ENCODE measurements at places on chromosomes 5 and 9. TPM values are rescaled to one million over a fixed set of nuclear protein-coding genes. Genes with fewer than 3 reads are reported as not detected.

TLE4 gene
- 15.5 TPM for total RNA-seq

SV2C gene
- 0.02 TPM for total RNA-seq

NTRK2 gene
- 1.8 TPM for total RNA-seq

POLR3G gene
- 18.4 TPM for total RNA-seq

DNA sequence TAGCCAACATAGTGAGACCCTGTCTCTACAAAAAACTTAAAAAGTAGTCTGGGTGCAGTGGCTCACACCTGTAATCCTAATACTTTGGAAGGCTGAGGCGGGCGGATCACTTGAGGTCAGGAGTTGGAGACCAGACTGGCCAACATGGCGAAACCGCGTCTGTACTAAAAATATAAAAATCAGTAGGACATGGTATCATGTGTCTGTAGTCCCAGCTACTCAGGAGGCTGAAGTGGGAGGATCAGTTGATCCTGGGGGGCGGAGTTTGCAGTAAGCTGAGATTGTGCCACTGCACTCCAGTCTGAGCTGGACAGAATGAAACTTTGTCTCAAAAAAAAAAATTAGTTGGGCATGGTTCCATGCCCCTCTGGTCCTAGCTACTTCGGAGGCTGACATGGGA lies 57.9 kb upstream of the MIER3 start:
- no peak for DNase-seq

GRCh38 chr5:43680286-43680685 lies 77.3 kb downstream of the NNT start:
- DNase-seq, result no peak

DNA sequence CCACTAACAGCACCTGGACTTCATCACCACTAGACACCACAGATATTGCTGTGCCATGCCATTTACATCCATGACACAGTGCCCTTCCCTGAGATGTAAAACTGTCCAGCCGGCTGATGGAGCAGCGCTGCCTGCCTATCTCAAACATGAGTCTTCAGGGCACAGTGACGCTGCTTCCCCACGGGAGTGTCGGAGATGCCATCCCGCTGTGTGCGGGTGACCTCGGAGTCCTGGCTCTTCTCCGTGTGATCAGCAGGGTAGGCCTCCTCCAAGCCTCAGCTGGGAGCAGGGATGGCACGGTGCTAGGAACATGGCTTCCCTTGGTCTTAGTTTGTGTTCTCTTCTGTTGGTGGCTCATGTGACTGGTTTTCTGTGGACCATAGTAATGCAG lies 130.3 kb upstream of the FAM120A start:
- no peak for DNase-seq

DNA sequence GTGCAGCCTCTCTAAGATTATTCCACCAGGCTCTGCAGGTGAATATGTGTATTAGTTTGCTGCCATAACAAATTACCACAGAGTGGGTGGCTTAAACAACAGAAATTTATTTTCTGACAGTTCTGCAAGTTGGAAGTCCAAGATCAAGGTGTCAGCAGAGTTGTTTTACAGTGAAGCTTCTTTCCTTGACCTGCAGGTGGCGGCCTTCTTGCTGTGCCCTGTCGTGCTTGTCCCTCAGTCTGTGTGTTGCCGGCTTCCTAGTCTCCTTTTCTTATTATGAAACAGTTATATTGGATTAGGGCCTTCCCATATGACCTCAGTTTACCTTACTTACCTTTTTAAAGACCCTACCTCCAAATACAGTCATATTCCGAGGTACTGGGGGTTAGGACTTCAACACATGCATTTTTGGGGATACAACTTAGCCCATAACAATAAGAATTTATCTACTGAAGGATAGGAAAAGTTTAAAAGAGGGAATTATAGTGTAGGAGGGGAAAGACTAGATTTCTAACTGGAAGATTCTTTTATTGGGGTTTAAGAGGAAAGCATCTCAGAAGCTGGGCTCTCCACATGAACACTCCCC lies 97.4 kb downstream of the OSTF1 start:
- DNase-seq, result peak; percentile 79

- DNase-seq, result no peak
Observed at GRCh38 chr5:146233441-146233840, 30.0 kb downstream of the RBM27 start.

GRCh38 chr5:67221487-67222242 lies 25.1 kb upstream of the CD180 start:
- DNase-seq, result peak; percentile 64

DNA sequence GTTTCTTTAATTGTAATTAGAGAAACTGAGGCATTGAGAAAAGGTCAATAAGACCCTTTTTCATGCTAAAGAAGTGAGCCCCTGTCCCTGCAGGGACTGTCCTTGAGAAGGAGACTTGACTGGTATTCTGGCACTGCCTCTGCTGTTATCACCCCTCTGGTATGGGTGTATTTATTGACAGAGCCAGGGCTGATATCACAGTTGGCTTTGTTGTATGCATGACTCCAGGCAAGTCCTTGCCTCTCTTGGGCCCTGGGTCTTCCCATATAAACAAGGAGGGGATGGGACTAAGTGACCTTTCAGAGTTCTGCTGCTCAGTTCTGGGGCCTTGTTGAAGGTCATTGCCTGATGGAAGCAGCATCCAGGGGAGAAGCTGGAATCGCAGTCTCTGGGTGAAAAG lies 71.8 kb upstream of the PPARGC1B start:
- DNase-seq, result no peak

DNA sequence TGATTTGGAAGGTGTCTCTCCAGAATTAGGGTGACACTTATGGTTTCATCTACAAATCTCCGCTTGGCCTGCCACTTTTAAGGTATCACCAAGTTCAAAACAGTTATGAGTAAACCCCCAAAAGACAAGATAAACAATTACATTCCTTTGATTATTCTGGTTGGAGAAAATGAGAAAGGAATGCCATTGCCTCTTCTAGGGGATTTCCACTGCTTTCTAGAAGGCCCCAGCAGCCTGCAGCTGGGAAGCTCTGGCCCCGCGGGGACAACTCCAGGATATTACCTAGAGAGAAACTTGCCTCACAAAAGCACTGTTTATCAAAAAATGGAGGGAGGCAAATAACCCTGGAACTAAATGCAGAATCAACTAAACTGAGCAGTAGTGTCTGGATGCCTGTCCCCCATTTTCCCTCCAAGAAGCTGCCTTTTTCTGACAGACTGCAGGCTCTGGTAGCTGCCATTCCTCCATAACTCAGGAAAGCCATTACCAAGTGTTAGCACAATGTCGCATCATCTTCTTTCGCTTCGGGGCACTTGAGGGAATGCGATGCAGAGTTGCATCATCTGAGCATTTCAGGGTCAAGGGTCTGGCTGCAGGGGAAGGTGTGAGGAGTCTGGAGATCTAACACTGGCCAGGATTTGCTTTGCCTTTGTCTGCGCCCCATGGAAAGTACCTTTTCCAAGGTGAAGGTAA lies 71.5 kb upstream of the PLPP6 start:
- no peak for DNase-seq

DNA sequence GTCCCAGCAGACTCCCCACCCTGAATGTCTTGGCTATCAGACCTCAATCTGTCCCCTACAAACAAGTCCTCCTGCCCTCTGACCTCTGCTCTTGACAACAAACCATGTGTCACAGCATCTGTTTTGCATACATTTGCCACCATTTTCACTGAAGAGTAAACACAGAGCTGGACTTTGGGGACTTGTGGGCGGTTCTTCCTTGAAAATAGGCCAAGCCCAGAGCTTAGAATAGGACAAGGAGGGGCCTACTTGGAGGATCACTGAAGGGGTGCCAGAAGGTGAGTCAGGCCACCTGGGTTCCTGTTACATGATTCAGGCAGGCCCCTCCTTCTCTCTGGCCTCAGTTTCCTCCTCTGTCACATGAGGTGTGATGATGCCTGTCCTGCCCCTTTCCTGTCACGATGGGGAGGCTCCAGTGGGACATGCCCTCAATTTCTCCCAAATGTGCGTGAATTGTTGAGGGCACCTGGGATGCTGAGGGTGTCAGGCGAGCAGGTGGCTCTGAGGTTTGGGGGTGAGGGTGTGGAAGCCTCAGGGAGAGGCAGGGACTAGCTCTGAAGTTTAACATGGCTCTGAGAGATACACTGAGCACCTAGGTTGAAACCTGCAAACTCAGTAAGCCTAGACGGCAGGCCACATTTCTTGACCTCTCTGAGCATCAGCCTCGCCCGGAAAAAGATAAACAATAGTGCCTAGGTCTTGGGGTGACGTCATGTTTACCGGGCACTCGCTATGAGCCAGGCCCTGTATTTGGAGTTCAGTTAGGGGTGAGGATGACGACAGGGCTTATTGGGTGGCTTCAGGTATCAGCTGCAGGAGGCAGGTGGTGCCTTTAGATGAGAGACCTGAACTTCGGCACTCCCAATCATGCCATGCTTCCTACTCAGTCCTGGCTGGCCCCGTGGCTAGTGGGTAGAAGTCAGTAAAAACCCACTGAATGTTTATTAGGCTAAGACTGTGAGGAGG lies 107.6 kb upstream of the PITX1 start:
- DNase-seq, result no peak

- DNase-seq, result no peak
Observed at GRCh38 chr5:59058969-59059687, 476.3 kb downstream of the RAB3C start.

DNA sequence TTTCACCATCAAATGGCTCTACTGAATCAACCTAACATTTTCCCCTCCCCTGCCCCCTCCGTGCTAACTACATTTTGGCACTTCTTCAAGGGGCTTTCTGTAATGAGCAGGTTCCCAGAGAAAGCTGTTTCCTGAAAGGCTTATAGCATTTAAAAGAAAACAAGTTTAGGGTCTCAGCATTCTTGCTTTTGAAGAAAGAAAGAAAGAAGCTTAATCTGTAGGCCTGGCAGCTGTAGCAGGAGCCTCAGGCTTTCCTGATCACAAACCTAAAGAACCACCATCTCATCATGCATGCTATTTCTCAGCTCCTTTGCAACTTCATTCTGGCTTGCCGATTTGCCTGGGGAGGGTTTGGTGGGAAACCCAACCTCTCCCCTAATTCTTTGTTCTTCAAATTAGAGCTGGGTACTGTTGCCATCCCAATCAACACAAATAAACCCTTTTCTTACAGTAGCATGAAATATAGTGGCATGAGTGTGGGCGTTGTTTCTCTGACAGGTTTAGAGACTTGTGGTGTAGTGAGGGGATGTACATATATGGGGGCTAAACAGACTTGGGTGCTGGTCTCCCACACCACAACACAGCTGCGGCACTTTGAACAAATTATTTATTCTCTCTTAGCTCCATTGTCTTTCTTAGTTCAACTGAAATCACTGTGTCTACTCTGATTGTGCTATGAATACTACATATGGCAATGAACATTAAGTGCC lies 160.5 kb upstream of the TNC start:
- no peak for DNase-seq

DNA sequence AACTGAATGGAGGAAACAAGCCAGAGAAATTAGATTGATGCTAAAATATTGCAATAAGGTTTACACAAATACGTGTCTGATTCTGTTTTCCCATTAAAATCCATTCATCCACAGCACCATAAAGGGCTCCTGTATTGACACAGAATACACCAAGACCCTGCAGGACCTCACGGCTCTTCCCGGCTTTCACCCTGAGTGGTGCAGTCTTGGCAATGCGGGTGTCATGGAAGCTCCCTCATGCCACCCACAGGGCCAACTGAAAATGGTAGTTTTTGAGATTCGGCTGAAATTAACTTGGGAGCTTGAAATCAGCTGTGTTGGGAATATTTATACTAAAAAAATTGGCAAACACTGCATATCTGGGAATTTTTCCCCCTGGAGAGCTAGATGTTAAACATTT lies 17.3 kb upstream of the EXOC3 start:
- peak; percentile 45 for DNase-seq

- DNase-seq, result no peak
Observed at GRCh38 chr9:18747595-18747994, 273.6 kb downstream of the ADAMTSL1 start.
